Stomach (tissue), 19 donors: ENCODE measurements at places on chromosomes 1 and 21.
A peak's percentile ranks its signal among the peaks of the same experiment; 100 is the strongest.

- DNase-seq: no peak
Measured at GRCh38 chr21:33866826-33867225, 48.8 kb downstream of the ATP5PO start.

DNA sequence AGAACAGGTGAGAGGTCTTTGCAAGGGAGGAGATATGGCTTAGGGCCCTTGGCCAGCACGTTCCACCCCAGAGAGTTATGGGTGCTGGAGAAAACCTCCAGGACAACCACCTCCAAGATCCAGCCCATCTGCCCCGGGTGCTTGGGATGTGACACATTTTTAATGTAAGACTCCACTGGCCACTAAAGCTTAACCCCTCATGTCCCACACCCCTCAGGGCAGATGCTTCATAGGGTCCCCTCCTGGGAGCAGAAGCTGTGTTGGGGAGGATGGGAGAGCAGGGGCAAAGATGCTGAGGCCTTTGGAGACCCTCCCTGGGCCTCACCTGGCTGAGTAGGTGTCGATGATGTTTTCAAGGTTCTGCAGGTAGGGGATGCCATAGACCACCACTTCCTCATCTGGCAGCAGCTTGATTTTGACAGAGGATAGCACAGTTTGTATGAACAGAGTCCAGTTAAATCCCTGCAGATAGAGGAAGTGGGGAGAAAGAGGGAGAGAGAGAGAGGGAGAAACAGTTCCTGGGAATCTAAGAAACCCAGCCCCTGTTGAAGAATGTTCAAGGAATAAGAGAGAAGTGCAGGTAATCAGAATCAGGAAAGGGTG is 11.9 kb downstream of the PRXL2B start:
- DNase-seq: no peak

- DNase-seq: peak; percentile 68
Measured at GRCh38 chr1:33433509-33434362, 2.8 kb upstream of the PHC2 start.

- no peak for DNase-seq
Measured at GRCh38 chr21:33370305-33370704, 32.9 kb upstream of the IFNGR2 start.

GRCh38 chr1:112458756-112459155 is 50.0 kb upstream of the WNT2B start:
- DNase-seq: no peak

DNA sequence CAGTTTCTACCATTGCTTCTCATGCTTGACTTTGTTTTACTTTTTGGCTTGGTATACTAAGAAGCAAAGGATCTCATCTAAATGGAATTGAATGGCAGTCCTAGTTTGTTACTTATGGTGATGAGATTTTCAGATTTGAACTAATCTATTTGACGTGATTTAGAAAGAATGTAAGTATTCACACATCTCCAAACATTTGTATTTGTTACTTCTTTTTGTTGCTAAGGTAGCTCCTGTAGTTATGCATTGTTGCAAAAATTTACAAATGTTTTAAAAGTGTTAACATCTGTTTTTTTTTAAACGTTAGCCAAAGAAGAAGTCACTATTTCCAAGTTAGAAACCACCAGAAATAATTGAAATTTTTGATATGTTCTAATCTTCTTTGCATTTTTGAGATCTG is 222.5 kb downstream of the RPS6KC1 start:
- DNase-seq: no peak

GRCh38 chr21:21163904-21164303 is 165.7 kb downstream of the NCAM2 start:
- DNase-seq: peak; percentile 26

DNA sequence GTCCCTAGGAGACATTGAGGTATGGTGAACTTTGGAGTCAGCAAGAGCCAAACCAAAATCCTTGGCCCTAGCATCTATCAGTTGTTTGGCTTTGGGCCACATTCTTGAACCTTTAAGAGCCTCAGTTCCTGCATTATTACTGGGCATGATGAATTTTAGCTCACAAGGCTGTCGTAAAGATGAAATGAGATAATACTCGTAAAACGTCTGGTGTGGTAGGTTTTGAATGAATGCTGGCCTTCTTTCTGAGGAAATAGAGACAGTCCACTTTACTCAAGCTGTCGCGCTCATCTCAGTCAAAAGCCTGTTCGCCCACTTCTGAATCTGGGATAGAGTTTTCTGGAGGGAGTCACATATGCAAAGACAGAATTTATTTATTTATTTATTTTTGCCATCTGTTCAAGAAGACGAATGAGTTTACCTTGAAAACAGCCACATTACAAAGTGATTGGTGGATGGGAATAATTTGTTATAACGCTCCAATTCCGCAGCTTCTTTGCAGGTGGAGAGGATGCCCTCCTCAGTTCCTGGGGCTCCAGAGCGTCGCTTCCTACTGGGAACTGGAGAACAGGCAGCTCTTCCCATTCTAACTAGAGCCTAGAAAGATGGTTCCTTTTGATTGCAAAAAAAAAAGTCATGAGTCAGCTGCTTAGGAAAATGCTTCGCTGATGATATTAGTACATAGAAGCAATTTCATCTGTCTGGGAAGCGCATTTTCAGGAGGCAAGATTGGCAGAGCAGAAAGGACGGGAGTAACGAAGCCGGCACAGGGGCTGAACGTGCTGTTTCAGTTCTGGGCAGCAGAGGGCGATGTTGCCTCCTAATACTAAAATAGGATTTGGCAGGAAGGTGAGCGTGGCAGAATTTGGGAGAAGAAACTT is 49.9 kb upstream of the CYP2J2 start:
- peak; percentile 70 for DNase-seq

DNA sequence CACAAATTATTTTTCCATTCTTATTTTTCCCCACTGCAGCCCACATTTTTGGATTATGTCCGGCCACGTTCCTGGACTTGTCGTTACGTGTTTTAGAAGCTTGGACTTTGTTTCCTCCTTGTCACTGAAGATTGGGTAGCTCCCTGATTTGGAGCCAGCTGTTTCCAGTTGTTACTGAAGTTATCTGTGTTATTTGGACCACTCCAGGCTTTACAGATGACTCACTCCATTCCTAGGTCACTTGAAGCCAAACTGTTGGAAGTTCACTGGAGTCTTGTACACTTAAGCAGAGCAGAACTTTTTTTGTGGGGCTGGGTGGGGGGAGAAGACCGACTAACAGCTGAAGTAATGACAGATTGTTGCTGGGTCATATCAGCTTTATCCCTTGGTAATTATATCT is 12.2 kb upstream of the AXDND1 start:
- DNase-seq: no peak

GRCh38 chr1:213688655-213689054 is 299.1 kb upstream of the PROX1 start:
- no peak for DNase-seq

DNA sequence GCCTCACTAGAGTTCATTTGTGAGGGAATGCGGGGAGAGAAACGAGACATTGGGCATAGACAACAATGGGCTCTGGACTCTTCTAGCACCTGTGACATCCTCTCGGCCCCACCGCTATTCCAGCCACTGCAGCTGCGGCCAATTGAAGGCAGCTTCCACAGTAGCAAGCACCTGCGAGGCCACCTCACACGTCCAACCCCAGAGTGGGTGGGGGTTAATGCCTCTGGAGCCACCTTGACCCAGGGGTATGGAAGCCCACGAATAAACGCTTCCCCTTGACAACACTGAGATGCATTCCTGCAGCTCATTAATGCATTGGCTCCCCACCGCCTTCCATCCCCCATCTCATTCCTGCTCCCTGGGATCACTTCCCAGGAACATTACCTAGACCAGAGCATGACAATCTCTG is 104.4 kb downstream of the GLIS1 start:
- DNase-seq: peak; percentile 9

- DNase-seq: no peak
Measured at GRCh38 chr21:34962586-34963222, 86.4 kb downstream of the RUNX1 start.

DNA sequence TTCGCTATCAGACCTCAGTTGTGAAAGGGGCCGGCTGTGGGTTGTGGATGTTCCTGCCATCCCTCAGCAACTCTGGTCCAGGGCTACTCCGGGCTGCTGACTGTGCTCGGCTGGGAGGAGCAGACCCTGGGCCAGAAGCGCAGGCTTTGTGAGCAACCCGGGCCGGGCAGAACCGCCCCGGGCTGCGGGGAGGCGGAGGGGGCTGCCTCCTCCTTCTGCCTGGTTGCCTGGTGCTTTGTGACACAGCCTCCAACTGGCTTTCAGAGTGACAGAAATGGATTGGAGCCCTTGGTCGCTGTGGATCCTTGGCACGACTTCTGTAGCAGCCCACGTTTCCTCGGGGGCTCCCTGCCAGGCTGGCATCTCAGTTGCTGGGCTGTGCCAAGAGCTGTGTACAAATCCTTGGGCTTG is 10.0 kb downstream of the DRAXIN start:
- peak; percentile 59 for DNase-seq

GRCh38 chr1:7366955-7367665 is 404.0 kb upstream of the VAMP3 start:
- DNase-seq: no peak
